H54 (cell line): ENCODE measurements at places on chromosomes 7 and 10.
A peak's percentile ranks its signal among the peaks of the same experiment; 100 is the strongest.

- no peak for DNase-seq
Measured at GRCh38 chr10:48748573-48748972, 63.9 kb downstream of the WDFY4 start.

- DNase-seq = peak; percentile 15
Measured at GRCh38 chr7:137539111-137539715, 195.7 kb upstream of the PTN start.

DNA sequence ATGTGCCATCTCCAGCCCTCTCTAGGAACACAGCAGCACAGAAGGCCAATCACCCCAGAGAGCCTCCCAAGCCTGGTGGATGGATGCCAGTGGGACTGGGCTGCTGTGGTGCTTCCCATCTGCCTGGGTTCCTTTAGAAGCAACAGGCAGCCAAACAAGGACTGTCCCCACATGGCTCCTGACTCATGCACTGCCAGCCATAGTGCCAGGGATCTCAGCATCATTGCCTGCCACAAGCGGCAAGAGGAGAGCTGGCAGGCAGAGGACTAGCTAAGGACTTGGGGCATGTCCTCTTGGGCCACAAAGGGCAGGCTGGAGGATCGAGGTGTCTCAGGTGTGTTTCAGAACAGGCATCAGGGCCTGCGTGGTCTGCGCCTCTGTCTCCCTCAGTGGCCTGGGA, 23.4 kb upstream of the FIGNL1 start:
- DNase-seq = no peak

DNA sequence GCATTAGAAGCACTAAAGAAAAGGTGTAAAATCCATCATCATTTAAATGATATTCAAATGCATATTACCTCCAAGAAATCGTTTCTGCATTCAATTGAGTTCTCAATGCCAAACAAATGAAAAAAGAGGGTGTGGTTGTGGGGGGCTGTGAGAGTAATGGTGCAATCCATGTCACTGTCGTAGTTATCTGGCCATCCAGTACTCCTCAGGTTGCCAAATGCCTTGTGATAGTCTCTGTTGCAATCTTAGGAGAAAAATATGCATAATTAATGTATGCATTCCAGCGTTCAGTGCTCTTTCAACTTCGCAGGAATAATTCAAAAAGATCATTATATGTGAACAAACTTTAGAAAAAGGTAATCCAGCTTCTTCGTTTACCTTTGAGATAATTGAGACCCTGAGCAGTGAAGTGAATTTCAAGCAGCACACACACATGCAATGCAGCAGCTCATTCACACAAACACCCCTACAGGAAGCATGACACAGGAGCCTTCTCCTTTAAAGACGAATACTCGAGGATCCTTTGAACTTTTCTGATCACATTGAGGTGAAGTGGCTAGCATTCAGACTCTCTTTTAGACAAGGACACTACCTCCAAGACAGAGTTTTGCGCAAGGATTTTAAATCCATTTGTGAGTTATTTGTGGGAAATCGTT, 73.4 kb downstream of the OR13A1 start:
- no peak for DNase-seq

DNA sequence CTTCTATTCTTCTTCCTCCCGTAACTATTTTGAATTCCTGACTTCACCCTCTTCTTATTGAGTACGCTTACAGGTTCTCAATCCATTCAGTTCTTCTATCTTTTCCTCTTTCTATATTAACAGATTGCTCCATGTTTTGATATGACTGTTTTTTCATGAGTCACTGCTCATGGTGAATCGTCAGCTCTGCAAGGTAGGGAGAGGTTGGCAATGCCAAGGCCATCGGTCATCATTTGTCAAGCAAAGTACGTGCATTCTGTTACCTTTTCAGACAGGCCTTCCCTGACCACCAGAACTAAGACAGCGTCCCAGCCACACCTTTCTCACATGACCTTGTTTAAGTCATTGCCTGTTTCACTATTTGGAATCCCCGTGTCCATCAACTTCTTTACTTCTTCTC, 1001.9 kb upstream of the SORCS1 start:
- no peak for DNase-seq

DNA sequence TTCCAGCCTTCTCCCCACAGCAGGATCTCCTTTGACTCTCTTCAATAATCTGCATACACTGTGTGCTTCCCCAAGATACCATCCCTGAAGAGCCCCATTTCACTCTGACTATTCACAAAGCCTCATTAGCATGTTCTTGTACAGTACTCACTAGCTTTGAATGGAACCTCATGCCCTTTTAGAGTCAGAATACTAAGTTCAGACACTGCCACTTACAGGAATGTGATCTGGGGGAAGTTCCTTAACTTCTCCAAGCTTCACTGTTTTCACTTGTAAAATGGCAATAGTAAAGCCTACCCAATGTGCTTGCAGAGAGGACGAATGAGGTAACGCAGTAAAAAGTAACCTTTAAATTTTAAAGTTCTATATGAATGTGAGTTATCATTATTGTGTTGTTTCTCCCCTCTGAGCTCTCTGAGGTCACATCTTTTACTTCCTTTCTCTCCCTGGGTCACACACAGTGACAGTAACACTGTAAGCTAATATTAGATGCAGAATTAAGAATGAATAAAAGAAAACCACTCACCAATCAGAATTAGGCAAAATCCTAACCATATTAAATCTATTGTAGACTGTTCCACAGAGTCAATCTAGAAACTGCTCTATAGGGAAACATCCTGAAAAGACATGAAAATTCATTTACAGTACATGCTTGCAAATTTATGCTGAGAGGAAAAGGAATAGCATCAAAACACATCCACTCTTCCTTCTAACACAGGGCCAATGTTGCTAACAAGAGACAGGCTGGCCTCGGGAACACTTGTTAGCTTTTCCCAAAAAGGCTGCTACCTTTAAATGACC, 64.2 kb upstream of the IL6 start:
- no peak for DNase-seq

DNA sequence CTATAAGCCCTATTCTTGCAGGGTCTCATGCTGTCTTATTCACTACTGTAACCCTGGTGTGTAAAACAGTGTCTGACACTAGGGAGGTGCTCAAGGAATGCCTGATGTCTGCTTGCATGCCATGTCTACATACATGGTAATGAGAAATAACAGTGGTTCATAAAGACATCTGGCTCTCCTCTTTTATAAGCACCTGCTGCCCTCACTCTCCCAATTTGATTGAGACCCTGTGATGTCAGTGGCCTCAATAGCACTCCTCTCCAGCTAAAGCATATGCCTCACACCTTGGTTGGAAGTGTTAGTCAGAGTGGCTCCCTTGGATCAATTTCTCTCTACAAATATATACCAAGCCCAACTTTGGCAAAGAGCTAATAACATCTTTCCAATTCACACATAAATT, 30.6 kb downstream of the ANK3 start:
- no peak for DNase-seq

DNA sequence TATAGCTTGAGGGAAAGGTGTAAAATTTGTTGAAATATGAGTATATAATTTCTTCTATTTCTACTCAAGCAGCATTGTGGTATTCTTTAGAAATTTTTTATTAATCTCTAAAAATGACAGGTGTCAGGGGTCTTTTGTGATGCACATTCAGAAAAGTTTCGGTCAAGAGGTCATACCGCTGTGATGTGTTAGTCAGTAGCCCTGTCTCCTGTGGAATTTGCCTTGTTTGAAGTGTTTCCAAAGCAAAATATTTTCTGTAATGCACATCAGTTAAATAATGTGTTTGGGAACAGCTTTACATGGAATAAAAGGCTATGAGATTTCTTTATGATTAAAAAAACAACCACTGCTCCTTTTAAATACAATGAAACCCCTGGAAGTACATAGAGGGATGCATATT, 35.8 kb downstream of the FOXP2 start:
- no peak for DNase-seq

DNA sequence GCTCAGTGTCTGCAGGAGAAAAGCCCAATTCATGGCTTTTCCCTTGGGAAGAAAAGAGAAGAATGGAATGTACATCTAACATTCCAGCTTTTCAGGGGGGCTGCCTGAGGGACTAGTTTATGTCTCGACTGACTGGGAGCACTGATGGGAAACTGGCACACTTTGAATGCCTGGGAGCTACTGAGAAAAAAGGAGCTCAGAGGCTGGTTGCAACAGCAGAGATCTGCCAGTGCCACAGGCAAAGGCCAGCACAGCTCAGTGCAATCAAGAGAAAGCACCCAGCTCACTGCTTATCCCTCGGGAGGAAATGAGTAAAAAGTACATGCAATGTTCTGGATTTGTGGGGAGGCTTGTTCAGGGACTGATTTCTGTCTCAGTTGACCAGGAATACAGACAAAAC, 226.2 kb downstream of the COBL start:
- no peak for DNase-seq

- DNase-seq = no peak
Measured at GRCh38 chr10:103980288-103980906, 13.5 kb downstream of the SLK start.

GRCh38 chr10:118908557-118909256, 120.8 kb upstream of the NANOS1 start:
- DNase-seq = no peak

DNA sequence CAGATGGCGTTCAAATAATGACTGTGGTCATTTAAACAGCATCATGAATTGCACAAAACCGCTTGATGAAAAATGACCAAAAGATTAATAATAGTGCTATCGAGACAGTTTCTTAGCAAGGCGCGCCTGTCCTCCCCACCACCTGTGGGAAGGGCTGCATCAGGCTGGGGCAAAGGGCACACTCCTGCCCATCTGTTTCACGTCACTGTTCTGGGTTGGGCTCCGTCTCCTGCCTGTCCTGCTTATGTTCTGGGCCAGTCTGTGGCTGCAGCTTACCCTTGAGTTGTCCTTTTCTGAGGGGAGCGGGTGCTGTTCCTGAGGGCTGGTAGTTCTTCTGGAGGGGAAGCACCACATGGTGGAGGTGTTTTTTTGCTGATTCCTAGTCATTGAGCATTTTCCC, 13.3 kb downstream of the RBM17 start:
- DNase-seq = no peak

DNA sequence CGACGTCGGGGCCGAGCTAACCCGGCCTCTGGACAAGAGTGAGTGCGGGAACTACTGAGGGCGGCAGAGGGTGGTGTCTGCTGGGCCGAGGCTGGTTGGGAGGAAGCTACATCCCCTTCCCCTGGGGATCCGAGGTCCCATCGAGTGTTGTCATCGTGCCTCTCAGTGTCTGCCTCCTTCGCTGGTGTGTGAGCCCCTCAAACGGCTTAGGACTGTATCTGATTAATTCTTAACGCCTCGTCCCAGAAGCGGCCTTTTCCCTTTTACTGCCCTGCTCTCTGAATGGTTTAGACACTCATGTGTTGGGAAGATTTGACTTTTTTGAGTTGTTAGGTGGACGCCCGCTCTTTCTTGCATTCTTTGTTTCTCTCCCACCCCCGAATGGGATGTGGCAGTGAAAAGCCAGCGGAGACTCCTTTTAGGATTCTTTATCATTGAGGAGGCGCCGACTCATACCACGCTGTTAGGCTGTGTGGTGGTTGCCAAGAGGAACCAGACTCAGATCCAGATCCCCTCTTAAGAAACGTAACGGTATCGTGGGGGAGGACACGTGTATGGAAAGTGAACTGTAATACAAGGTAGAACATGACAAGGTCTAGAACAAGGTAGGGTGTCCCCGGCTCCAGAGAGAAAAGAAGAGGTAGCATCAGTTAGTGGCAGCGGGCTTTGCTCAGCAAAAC, 631 bp downstream of the SUPV3L1 start:
- peak; percentile 32 for DNase-seq

DNA sequence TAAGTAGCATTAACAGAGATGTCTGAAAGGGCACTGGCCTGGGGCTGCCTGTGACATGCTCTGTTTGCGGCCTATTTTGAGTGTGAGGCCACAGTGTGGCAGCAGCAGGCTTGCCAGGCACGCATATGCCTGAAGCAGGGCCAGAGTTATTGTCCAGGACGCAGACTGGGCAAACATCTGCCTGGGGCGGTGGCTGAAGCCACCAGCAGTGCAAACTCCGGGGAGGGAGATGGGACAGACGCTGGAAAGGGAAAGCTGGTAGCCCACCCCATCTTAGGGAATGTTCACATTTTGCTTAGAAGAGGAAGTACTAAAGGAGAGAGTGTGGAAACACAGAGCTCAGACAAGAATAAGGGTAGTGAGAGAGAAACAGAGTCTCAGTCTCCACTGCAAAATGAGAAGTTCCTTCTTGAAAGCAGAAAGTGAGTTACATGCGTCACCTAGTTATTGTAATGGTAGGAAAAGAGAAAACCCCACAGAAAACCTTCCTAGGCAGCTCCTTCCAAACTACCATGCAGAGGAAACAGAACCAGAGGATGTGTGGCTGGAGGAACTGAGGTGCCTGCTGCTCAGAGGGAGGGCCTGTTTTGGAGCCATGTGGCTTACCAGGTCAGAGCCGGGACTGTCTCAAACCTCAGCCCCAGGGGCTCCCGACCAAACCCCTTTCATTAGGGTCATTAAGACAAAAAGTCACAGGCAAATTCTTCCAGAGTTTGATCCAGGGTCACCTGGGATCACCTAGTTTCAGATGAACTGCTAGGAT, 14.5 kb downstream of the AKR1B1 start:
- no peak for DNase-seq

- no peak for DNase-seq
Measured at GRCh38 chr10:35422228-35422627, 85.9 kb downstream of the CCNY start.

- DNase-seq = no peak
Measured at GRCh38 chr7:118389629-118390028, 165.1 kb downstream of the ANKRD7 start.

DNA sequence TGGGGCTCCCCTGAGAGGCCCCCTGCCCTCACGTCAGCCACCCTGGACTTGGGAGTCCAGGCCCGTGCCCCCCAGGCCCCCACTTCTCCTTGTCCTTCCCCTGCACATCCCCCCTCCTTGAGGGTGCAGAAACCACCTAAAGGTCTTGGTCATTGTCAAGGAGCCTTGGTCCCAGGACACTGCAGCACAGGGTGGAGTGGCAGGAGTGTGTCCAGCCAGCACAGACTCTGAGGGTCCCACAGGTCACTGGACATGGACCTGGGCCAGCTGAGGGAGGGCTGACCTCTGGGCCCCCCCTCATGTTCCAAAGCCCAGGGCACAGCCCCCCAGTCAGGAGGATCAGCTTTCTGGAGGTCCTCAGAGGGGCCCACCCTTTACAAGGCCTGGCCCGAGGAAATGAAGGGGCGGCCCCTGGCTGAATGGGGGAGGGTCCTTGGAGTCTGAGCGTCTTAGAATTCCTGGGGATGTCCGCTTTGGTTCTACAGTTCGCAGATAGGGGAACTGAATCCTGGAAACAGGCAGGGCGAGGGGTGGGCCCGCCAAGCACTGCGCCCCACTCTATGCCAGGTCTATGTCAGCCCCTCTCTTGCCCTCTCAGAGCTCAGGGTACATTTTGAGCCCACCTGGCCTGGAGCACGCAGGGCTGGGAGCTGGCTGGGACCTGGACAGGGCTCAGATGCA, 54.0 kb downstream of the PWWP2B start:
- DNase-seq = no peak
